ENCODE measurements at places on chromosomes 7 and 10.

- no peak for DNase-seq
Observed at GRCh38 chr10:98795467-98795866, 348.7 kb upstream of the HPS1 start.

GRCh38 chr7:125599387-125599786 lies 669.8 kb upstream of the POT1 start:
- DNase-seq, result no peak

DNA sequence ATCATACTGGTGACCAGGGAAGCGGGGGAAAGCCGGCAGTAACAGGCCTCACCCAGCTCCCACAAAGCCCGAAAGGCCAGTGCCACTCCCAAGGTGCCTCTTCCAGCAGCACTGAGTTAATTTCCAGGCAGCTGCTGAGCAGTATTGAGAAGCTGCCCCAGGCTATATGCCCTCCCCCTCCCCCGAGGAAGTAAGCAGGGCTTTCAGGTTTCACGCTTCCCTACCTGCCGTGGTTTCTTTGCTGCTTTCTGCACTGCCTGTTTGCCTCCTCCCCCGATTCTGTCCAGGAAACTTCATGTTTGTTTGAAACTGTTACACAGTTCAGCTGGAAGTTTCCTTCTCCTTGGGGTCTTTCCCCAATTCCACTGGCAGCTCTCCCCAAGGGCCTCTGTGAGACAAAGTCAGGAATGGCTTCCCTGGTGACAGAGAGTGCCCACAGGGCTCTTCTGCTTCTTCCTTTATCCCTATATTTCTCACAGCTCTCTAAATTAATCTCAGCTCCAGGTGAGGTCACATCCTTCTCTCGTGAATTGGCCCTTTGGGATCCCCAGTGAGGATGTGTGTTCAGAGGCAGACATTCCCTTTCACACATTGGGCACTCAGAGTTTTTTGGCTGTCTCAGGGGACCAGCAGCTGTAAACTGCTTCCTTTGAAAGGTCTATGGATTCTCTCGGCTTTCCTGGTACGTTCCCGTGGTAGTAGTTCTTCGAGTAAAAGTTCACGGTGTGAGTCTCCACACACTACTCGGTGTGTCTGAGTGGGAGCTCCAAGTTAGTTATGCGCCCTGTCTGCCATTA lies 19.4 kb downstream of the C1GALT1 start:
- DNase-seq, result no peak

DNA sequence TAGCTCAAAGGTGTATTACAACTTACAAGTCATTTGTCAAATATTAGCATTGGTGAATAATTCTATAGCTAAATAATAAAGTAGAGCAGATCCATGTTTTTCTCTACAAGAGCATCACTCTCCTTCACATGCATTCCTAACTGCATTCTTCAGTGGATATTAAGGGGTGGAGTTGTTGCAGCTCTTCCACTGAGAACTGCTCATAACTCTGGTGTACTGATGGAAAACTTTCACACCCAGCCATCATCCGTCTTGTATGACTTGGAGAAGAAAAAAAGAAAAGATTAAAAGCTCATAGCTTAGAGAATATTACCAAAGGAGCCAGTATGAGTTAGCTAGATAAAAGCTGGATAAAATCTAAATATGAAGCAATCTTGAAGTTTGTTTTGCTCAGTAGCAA lies 10.2 kb upstream of the FAM13C start:
- no peak for DNase-seq

DNA sequence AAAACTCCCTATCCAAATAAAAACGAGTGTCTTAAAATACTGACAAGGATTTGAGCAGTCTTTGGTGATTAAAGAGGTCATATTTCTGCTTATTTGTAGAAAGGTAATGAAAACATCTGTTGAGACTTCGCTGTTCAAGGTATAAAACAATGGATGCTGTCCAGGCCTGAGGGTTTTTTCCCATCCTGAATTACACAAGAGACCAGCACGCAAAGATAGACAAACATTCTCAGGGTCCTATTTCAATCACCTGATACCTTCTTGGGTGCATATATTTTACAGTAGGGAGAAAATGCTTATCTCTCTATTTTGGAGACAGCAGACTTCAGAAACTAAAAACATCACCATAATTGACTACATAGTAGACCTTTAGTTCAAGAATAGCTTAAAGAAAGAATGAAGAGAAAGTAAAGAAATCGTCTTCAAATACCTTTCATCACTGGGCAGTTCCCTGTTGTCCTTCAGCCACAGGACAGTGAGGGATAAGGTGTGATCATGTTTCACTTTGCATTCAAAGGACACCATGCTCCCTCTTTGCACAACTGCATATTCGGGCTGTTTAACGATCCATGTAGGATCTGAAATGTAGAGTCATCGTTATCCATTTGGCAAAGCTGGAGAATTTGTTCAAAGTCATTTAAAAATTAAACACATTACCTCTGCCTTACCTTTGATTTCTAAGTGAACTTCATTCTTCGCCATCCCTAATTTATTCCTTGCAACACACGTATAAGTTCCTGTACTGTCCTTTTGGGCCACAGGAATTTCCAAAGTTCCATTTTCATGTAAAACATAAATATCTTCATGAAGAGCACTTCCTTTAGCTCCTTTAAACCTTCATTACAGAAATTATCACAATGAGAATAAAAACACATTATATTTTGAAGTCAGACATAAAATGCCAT lies 63.7 kb upstream of the LAMB4 start:
- DNase-seq, result no peak

GRCh38 chr7:69790977-69791724 lies 192.9 kb downstream of the AUTS2 start:
- no peak for DNase-seq

GRCh38 chr10:45463244-45464116 lies 89.5 kb downstream of the ALOX5 start:
- DNase-seq, result no peak

DNA sequence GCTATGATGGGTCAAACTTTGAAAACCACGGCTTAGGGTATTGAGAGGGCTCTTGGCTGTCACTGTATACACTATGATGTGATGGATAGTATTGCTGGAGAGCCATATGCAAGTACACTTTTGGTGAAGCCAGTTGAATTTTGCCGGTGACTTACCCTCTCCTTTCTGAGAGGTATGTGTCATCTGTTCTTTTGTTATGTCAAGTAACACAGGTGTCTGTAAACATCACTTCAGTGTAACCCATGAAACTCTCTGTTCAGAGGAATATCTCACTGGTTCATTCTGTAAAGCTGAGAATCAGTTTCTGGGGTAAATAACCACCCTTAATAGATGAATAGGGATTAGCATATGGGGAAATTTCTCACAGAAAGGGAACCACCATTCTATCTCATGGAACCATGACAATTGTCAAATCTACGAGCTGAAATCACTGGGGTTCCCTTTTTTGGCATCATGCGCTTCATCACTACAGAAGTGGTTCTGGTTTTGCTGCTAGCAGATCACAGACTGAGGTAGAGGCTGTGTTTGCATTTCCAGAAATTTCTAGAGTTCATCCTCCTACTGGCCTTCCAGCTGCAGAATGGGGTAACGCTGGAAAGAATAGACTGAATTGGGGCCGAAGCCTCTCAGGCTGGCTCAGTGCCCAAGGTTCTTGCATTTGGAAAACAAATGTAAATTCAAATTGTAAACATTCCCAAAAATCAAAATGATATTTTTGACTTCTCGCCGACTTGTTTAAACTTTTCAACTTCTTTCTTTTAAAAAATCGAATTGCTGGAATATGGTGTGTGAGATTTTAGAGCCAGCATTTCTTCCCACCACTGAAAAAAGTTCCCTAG lies 83.3 kb upstream of the CREB5 start:
- DNase-seq, result no peak

DNA sequence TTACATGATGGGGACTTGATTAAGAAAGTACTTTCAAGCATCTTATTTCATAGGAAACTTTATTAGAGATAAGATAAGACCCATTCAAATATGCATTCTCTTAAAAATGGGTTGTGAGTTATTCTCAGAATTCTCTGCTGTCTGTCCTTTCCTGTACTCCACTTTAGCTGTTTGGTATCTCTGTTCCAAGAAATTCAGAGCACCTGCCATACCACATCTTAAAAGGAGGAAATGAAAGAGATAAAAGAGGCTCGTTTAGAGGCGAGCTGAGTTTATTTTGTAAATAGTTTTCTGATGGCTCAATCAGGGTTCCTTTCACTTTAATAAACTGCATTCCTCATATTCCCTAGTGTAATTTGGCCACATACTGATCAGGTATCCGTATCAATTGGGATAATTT lies 87.2 kb downstream of the MDFIC start:
- DNase-seq, result no peak

DNA sequence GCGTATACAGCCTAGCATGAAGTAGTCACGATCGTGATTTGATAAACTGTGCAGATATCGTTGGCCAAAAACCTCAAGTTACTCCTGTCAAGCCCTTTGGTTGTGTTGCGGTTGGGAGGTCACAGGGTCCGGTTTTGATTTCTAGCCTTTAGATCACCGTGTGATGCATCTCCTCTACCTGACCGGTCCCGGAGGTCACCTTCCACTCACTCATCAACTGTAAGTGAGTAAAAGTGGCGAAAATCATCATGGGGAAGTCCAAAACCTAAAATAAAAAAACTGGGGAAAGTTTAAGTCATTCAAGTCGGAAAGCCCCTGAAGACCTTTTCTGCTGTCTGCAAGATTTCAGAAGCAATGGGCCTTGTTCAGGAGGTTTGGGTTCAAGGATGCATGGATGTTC lies 62.8 kb downstream of the ADARB2 start:
- no peak for DNase-seq

- peak; percentile 29 for DNase-seq
Observed at GRCh38 chr10:24513155-24513554, 210.5 kb downstream of the ARHGAP21 start.

- no peak for DNase-seq
Observed at GRCh38 chr10:50510517-50511473, 113.0 kb downstream of the SGMS1 start.

DNA sequence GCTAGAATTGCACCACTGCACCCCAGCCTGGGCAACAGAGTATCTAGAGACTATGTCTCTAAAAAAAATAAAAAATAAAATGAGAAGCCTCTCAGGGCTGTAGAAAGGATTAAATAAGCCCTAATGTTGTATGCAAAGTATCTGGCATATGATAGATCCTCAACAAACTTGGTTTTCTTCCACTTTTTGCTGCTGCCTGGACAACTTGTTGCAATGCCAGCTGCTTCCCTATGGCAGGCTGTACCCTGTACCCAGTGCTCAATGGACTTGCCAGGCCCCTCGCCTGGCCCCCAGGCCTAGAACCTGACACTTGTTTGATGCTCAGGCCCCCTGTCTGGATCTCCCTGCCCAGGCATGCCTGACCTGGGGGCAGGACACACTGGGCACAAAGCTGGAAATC lies 28.5 kb upstream of the CDH23 start:
- no peak for DNase-seq

- DNase-seq, result no peak
Observed at GRCh38 chr7:8177109-8177933, 84.6 kb downstream of the ICA1 start.

GRCh38 chr7:38199154-38199553 lies 21.1 kb downstream of the STARD3NL start:
- DNase-seq, result no peak
